ENCODE measurements at places on chromosomes 5 and 9.
A peak's percentile ranks its signal among the peaks of the same experiment; 100 is the strongest.

GRCh38 chr9:33795819-33796218, 458 bp downstream of the PRSS3 start:
- no peak for DNase-seq

DNA sequence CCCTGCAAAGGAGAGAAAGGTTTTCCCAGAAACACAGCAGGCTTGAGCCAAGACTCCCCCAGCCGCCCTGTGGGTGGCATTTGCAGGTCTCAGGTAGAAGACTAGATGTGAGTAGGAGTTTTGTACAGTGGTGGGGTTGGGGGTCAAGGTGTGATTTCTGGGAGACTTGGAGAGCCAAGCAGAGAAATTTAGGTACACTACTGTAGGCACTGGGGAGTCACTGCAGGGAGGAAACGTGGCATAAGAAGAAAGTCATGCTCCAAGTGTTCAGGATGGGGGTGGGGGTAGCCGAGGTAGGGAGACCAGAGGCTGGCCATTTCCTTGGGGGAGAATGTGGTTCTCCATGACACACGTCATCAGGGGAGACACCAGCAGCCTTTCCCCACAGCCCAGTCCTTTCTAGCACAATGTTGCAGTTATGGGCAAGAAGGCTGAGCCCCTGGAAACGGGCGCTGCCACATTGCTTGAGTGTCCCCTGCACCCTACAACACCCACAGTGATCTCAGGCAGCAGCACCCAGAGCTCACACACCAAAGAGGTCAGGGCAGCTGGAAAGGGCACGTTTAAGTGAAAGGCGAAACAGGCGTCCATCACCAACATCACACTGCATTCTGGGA, 210.5 kb downstream of the FSTL4 start:
- DNase-seq: no peak

DNA sequence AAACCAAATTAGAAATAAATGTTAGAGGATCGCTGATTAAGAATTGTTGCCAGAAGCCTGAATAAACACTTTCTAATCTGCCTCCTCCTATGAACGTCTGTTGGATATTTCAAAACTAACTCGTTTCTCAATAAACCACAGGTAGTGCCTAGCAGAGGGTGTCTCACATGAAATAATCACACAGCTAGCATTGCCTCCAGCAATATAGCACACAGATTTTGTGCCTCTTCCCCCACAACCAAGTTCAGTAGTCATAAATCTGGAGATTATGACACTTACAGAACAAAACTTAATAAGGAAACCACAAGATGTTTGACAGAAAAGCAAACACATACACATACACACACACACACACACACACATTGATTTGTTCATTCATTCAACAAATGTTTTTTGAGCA, 173.2 kb upstream of the CDH10 start:
- no peak for DNase-seq

DNA sequence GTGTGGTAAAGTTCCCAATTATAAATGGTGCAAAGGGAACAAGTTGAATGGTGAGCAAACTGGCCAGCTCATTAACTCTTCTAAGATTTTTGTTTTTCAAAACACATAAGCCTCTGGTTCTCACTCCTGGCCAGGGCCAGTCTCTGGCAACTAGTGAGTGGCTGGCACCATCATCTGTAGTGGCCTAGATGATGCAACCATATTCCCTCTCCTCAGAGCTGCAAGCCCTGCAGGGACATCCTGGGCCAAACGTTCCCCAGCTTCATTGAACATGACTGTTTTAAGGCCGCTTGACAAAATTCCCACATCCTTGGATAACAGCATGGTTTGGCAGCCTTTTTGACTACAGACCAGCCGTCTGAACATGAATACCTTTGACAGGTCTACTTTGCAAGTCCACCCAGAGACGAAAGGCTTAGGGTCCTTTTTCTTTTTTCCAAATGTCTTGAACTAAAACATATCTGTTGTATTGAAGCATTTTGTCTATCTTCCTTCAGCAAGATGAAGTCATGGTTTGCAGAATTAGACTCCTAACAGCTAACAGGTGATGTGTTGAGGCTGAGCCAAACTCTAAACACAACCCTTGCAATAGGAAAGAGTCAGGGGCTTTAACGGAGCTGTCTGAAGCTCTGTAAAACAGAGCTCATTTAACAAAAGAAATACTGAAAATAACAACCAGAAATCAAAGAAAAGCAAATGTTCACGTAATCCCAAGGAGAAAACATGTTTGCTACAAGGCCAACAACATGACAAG, 23.8 kb downstream of the MACROH2A1 start:
- DNase-seq: peak; percentile 77

DNA sequence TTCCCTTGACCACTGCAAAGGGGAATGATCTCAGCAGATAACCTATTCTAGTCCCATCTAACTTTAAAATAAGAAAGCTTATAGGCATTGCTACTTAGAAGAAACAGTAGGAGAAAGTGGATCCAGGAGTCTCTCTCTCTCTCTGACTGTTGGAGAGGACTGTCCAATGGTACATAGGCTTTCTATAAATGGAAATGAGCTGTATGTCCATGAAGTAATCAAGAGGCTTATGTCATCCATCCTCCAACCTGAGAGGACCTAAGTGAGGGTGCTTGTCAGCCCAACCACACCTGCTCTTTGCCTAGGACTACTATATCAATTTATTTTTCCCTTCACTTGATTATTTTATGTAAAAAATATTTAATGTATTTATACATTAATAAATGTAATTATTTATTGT, 172.3 kb downstream of the PAPPA start:
- DNase-seq: no peak

- DNase-seq: peak; percentile 40
Observed at GRCh38 chr5:35202319-35203111, 27.8 kb downstream of the PRLR start.

DNA sequence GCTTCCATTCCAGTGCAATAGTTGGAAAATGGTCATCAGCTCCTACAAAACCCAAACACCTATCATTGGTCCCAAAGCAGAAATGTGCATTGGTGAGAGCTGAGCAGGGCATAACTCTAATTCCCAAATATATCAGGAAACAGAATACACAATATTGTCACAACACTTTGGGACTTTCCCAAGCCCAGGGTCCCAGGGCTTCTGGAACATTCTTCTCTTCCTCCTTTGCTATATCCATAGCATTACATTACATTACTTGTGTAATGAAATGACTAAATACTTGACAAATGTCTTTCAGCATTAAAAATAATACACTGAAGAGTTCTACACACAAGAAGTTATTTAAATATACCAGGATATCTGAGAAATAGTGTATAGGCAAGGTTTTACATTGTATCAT, 45.6 kb downstream of the LIX1 start:
- no peak for DNase-seq

- DNase-seq: no peak
Observed at GRCh38 chr9:5408596-5408995, 29.1 kb downstream of the PLGRKT start.

- DNase-seq: no peak
Observed at GRCh38 chr5:144281784-144282183, 111.1 kb downstream of the KCTD16 start.

GRCh38 chr5:125551246-125551645, 804.8 kb upstream of the ZNF608 start:
- DNase-seq: no peak

GRCh38 chr5:128156521-128156920, 73.0 kb downstream of the SLC12A2 start:
- no peak for DNase-seq

- DNase-seq: no peak
Observed at GRCh38 chr9:119282476-119283077, 86.7 kb downstream of the BRINP1 start.

- peak; percentile 21 for DNase-seq
Observed at GRCh38 chr9:109475526-109475925, 22.6 kb downstream of the PTPN3 start.

DNA sequence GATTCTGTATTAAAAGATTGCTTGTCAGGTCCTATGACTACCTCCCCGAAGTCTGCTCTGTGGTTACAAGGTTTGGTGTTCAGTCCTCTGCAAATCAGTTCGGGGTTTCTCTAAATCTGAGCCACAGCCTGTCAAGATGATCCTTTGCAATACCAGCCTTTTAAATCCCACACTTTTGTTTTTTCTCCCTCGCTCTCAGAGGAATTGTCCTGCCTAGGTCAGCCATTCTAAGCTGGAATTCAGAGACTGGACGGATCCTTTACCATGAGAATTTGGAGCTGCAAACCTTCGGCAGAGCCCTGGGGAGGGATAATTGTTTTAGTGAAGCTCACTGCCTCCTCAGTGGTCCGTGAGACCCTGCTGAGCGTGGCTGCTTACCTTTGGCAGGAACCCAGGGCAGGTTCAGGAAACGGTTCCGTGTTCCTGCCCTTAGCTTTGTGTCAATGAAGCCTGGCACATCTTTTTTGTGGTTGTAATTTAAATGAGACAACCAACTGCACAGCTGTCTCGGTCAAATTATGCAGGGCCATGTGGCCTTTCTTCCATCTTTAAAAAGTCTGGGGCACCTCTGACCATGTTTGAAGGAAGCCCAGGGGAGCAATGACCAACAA, 47.2 kb downstream of the EBF1 start:
- DNase-seq: no peak

- DNase-seq: no peak
Observed at GRCh38 chr5:135508496-135509005, 27.2 kb downstream of the NEUROG1 start.

All from fibroblast of gingiva (primary cell).